Substantia nigra (tissue), 51 donors: ENCODE measurements at places on chromosomes 1 and 21.

- DNase-seq, result no peak
Measured at GRCh38 chr1:4971666-4972065, 317.3 kb downstream of the AJAP1 start.

- no peak for DNase-seq
Measured at GRCh38 chr1:203169770-203170520, 5.7 kb downstream of the MYBPH start.

DNA sequence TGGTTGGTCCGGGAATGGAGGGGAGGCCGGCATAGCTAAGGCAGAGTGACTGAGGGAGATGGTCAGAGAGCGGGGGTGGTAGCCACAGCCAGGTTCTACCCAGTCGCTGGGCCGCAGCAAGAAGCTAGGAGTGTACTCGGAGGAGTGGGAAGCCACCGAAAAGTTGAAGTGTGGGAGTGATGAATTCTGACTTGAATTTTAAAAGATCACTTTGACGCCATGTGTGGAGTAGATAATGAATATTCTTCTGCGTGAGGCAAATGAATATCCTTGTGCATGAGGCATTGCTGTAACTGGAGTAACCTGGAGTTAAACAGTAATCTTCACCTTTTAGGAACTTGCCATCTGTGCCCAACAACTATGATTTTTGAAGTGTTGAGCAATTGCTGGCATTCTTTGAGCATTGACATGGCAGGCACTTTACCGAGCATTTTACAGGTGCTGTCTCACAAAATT lies 6.9 kb downstream of the CTPS1 start:
- DNase-seq, result no peak

- no peak for DNase-seq
Measured at GRCh38 chr1:171127501-171127900, 36.8 kb downstream of the FMO3 start.

GRCh38 chr1:225428881-225429455 lies 1.1 kb upstream of the LBR start:
- no peak for DNase-seq

- no peak for DNase-seq
Measured at GRCh38 chr21:45303751-45304475, 16.2 kb upstream of the POFUT2 start.

DNA sequence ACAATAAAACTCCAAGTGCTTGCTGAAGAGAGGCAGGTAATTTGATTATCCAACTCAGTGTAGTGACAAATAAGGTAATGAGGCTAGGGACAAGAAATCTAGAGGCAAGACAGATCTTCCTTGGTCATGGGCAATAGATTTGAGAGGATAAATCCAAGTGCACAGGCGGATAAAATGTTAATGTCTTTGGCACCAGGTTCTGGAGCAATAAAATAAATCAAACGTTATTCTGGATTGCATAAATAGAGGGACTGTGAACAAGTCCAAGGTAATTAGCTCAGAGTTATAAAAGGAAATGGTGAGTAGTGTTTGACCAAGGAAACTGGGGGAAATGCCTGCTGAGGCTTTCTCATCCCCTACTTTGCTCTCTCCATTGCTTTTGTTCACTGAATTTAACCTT lies 329.3 kb upstream of the PROX1 start:
- DNase-seq, result no peak
